NCI-H1105 treated with DMSO at 0.1 percent for 48 hours (cell line): ENCODE measurements at places on chromosomes 7 and 10.
A peak's percentile ranks its signal among the peaks of the same experiment; 100 is the strongest.

DNA sequence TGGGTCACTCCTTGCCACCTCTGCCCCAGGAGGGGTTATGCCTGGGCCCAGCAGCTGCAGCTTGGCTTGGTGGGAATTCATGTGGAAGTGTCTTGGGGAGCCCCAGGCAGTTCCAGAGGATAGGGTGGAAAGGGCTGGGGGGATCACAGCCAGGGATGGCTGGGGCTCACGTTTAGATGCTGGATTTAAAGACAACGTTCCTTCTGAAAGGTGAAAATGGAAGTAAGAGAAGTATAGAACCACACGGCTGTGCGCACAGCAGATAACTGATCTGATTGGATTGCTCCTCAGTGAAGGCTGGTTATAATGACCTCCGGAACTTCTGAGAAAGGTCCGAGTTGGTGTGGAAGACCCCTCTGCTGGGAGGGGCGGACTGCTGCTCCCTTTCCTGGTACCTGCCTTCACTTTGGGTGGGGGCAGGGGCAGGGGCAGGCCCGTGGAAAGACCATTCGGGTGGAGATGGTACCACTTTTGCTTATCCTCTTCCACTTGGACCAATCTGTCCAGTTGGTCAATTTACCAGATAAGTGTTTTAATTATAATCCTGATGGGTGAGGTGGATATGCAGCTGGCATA, 7.9 kb upstream of the MYL7 start:
- DNase-seq = no peak

DNA sequence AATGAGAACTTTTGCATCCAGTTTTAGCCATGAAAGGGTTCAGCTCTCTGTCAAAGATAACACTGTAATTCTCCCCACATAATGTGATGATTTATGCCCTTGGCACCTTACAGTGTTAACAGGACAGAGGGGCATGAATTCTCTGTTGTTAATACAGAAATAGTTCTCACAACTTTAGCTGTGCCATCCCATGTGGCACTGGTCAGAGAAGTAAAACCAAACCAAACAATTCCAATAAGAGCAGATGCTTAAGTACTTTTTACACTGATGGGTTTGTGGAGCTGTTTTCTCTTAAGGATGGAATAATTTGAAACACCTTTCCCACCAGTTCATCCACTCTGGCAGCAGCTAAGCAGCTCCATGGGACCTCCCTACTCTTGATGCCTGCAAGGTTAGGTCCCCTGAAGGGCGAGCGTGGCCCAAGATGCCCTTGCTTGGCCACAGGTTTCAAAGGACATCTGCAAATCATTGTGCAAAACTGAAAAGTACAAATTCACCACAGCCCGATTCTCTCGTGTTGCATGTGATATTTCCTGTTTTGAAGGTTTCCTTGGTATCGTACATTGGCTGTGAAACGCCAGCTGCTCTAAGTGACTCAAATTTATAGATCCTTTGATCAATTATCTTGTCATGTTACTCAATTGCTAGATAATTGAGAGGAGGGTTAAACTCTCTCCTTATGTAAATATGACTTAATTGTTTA, 82.5 kb upstream of the CREB5 start:
- no peak for DNase-seq

GRCh38 chr7:21869785-21870402, 75.8 kb downstream of the CDCA7L start:
- no peak for DNase-seq

DNA sequence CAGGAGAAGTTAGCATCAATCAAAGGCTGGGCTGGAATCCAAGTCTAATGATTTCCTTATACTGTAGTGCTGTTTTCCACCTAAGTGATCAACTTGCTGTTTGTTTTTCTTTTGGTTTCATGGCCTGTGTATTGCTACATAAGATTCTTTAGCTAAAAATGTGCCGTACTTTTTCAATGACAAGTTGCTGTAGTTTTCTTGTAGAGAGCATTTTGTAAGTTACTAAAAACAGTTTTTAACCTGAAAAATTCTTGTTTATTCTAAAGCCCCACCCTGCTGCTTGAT, 1.3 kb downstream of the HELLS start:
- DNase-seq = peak; percentile 41

- DNase-seq = peak; percentile 61
These were observed 13.5 kb upstream of the ENTPD1 start for GRCh38 chr10:95742485-95742884.

DNA sequence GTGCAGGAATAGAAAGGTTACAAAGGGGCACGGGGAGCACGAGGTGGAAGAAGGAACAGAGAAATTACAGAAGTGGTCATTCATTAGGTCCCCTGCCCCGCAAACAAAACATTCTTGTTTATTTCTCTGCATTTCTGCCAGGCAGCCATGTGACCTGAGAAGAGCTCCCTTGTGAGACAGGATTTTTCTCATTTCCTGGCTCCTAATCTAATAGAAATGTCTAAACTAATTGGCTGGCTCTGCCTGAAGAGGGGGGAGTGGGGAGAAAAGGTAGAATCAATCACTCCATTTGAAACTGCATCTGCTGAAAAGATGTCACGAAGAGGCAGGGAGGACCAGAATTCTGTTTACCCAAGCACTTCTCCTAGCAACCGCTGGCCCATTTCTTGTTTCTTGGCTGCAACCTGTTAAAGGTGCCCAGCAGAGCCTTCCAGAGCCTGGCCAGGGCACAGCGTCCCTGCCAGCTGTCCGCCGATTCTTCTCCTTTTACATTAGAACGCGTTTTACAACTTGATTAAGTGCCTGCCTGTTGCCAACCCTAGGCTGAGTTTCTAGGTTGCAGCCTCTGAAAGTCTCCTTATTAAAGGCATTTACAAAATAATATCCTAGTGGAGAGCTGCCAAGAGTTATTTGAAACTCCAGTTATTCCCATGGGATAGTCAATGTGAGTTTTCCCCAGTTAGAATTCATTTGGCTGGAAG, 1227.6 kb downstream of the TYW1 start:
- peak; percentile 99 for DNase-seq

DNA sequence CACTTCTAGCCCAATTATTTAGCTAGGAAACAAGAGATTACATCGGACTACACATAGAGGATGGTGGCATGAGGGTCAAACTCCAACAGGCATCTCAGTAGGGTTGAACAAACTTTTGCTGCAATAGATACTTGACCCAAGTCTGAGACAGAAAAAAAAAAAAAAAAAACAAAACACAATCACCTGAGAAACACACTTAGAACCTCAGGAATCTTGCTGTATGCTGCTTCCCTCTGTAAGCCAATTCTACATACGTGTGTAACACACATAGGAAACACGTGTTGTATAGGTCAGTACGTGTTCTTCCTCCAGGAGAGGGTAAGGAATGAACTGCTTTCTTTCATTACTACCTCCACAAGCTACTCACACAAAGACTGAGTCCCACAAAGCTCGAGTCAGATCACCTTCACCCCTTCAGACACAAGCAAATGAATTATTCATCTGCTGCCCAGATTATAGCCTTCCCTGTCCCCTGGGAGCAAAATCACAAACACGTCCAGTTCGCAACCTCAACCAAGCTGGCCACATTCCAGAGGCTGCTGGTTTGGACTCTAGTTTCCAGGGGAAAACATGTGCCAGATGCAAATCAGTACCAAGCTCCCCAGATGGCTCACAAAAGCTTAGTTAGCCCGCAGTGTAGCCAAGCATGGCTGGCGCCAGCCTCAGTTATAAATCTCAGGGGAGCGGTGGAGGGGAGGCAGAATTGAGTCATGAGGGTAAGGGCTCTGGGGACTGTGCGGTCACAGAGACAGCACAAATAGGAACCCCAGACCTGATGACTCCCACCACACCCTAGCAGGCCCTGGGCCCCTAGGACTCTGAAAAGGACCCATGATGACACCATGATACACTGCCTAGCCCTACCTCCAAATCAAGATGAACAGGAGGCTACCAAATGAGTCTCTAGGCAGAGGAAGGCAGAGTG, 15.1 kb downstream of the PSAP start:
- DNase-seq = no peak

DNA sequence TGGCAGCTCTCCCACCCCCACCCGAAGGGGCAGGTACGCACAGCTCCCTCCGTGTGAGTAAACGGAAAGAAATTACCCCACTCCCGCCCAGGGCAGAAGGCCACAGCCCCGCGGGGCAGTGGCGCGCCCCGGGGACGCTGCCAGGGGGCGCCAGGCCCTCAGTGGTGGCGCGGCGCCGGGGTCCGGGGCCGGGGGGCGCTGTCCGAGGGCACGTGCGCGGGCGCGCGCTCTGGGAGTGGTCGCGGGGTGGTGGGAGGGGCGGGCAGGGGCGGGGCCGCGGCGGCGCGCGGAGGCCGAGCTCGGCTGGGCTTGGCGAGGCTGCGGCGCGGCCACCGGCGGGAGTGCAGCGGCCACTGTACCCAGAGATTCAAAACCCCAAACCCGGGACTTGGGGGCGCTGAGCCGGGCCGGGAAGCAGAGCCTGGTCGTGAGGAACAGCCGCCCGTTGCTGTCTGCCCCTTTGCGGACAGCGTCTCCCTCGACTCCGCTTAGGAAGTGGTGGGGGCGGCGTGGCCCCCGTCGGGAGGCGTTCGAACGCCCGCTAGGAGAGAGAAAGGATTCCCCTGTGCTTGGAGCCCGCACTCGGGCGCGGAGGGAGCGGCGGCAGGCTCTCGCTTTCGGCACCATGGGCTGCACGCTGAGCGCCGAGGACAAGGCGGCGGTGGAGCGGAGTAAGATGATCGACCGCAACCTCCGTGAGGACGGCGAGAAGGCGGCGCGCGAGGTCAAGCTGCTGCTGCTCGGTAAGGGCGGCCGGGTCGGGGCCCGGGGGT, at the start of gene GNAI1:
Gene GNAI1 (plus strand): TSS at position 296 of the 773 bp plus-strand sequence. CDS start 330 bp downstream, at position 626.
- DNase-seq = peak; percentile 81

- DNase-seq = peak; percentile 84
These were observed 5.6 kb upstream of the MEST start for GRCh38 chr7:130486114-130486953.

GRCh38 chr10:132600416-132600815, 62.8 kb downstream of the INPP5A start:
- no peak for DNase-seq

- no peak for DNase-seq
These were observed 157.6 kb upstream of the SEMA3E start for GRCh38 chr7:83806538-83806937.

GRCh38 chr7:133409421-133409820, 156.5 kb downstream of the EXOC4 start:
- DNase-seq = no peak

- peak; percentile 38 for DNase-seq
These were observed 1.5 kb downstream of the KMT2E start for GRCh38 chr7:105015390-105015965.

DNA sequence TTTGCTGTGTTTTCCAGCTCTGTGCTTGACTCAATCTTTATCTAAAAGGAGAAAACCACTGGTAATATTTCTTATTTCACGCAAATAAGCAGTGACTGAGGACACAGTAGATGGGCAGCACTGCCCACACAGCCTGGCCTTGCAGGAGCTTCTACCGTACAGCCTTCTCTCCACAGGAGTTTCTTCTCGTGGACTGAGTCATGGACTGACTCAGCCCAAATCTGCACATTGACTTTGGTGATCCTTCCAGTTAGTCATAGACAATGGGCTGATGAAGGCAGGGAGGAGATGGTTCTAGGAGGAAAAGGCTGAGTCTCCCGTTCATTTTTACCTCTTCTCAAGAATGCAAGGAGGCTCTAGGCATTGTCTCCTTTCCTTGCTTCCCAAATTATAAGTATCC, 200.7 kb downstream of the RAPGEF5 start:
- DNase-seq = no peak

- DNase-seq = no peak
These were observed 173.8 kb upstream of the PPP2R2D start for GRCh38 chr10:131726967-131727366.
